Activated CD8-positive, alpha-beta memory T cell treated with anti-CD3 and anti-CD28 coated beads, Interleukin-2, amount 50 U/mL, for 48 hours (primary cell): ENCODE measurements at places on chromosomes 4 and X.

- no peak for DNase-seq
Observed at GRCh38 chrX:107505223-107505622, 55.8 kb downstream of the FRMPD3 start.

- no peak for DNase-seq
Observed at GRCh38 chr4:8332891-8333331, 63.4 kb downstream of the HTRA3 start.

GRCh38 chr4:137694138-137694537 is 161.8 kb upstream of the PCDH18 start:
- DNase-seq, result no peak

- no peak for DNase-seq
Observed at GRCh38 chrX:10676235-10676957, 56.0 kb upstream of the MID1 start.

DNA sequence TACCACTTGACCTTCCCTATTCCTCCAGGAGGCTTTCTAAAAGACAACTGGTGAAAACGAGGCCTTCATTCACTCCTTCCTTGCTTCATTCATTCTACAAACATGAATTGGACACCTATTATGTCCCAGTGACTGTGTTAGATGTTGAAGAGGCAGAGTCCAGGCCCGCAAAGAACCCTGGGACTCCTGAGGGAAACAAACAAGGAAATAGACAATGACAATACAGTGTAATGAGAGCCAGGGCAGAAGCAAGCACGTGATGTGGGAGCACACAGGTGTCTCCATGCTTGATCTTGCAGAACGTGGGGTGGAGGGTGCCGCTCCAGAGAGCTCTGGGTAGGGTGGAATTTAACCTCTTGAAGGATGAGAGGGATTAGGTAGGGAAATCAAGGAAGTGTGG is 137.6 kb upstream of the KLF3 start:
- DNase-seq, result no peak

DNA sequence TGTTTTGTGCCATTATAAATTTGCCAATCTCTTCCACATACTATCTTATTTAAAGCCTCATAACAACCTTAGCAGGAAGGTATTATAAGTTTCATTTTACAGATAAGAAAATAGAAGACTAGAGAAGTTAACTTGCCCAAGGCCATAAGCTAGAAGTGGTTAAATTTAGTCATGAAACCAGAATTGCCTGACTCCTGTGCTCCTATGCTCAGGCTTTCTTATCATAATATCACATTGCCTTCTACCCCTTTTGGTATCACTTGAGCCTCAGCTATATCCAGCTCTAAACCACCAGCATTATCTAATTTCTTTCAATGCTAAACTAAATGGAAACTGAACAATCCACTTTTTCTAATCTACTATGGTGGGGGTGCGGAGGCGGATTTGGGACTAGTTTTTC is 164.7 kb downstream of the GBA3 start:
- no peak for DNase-seq
